GM06990 (cell line): ENCODE measurements at places on chromosomes 5 and 9.

DNA sequence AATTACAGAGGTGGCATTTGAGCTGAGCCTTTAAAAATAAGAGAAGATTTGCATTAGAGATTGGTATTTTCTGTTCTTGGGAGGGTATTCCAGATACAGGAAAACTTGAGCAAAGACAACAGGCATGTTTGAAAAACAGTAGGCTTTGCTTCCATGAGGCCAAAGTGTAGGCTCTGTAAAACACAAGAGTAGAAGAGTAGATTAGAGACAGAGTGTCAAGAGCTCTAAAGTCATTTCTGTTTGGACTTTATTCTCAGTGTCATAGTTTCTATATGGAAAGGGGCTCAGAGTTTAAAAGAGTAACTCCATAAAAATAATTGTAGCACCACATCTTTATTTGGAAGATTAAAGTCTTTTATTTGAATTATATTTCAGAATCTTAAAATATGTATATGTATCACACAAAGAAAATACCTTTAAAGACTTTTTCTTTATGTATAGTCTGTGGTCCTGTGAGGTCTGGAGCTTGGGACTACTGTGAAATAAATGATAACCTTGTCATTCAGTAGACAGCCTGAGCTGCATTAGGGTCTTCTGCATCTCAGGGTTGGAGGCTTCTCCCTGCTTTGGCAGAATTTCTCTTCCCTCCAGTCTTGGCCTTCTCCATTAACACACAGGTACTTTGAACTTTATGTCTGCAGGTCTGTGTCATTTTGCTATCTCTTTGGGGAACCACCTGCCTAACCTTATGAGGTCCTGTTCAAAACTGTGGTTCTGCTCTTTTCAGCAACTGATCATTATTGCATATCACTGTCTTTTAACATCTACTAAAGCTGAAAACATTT, 73.6 kb downstream of the ZSWIM6 start:
- DNase-seq: no peak

GRCh38 chr9:115192835-115193525, 75.0 kb upstream of the TNC start:
- no peak for DNase-seq

GRCh38 chr5:38979535-38979934, 94.7 kb downstream of the RICTOR start:
- no peak for DNase-seq

- DNase-seq: no peak
Measured at GRCh38 chr5:51395666-51396356, 12.6 kb downstream of the ISL1 start.

- DNase-seq: no peak
Measured at GRCh38 chr5:181205761-181206649, 1.0 kb upstream of the TRIM7 start.

DNA sequence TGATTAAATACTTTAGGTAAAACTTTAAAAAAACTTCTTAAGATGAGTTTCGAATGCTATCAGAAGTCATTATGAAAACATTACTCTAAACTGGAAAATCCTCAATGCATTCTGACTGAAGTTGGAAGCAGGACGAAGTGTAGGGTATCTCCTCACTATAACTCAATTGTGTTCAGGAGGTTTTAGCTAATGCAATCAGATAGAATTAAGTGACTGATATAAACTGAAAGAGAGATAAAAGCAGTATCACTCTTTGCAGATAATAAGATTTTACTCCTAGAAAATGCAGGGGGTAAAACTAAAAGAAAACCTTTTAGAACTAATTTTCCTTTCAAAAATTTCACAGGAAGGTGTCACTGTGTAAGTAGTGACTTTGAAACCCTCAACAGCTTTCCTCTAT, 22.1 kb downstream of the TAS2R1 start:
- no peak for DNase-seq

GRCh38 chr5:100788417-100788816, 114.7 kb downstream of the ST8SIA4 start:
- no peak for DNase-seq

DNA sequence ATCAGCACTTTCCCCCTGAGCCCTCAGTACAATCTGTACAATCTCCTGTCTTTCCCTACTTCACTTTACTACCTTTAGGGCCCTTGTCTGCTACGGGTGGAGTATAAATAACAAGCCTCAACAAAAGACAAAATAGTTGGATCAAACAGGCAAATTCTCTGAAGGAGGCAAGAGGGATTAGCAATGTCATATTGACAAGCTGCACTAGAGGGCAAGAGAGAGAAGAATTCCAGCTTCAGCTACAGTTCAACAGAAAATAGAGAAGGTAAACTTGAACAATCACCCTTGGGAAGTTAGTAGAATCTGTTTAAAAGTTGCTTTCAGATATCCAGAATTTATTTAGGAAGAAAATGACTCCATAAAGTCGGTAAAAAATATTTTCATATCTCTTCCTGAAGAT, 68.4 kb upstream of the IZUMO3 start:
- no peak for DNase-seq

DNA sequence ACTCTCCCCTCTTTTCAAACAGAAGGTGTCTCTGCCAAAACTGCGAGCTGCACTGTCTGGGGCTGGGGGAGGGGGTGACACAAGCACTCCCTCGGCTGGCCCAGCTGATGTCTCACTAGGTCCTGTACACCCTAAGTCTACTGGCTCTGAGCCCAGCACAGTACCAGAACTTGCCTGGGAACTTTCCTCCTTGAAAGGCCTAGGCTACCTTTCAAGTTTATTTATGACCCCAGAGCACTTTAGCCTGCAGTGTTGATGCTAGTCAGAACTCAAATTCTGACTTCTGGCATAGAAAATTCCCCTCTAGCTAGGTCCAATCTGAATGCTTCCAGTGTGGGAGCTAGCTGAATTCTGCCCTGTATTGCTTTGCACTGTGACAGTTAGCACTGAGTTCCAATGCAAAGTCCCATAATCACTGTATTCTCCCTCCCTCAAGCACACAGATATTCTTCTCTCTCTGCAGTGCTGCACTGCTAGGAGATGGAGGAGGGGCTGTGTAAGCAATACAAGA, 10.5 kb downstream of the LURAP1L start:
- no peak for DNase-seq

- no peak for DNase-seq
Measured at GRCh38 chr9:34001298-34001697, 47.4 kb downstream of the UBAP2 start.

DNA sequence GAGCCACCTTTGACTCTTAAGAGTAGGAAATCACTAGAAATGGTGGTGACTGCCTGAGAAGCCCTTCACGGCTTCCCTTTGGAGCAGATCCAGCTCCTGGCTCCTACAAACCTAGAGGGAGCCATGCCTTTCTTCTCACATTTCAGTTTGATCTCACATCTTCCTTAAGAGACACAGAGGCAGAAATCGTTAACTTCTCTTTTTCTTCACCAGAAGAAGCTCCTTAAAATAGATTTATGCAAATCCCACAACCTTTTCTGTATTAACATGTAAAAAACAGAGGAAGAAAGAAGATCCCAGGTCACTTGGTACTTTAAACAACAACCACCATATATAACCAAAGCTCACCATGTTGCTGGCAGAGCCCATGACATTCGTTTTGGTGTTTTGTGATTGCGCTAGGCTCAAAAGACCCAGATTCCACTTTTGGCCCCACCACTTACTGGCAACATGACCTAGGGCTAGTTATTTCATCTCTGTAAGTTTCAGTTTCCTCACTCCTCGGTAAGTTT, 29.6 kb downstream of the PAX5 start:
- DNase-seq: peak; percentile 62

DNA sequence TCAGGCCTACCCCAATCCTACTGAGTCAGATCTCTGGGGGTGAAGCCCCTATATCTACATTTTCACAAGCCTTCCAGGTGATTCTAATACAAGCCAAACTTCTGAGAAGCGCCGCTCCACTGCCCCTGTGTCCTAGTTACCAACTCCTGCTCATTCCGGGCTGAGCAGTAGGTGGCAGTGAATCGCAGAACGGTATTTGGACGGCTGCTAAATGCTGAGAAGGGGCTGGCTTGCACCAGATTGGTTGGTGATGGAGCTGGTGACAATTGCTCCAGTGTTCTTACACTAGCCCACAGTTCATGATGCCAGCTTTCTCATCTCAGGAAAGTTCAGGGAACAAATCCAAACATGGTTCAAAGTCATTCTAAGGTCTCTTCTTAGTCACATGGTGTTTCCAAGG, 31.1 kb upstream of the FGF1 start:
- no peak for DNase-seq

GRCh38 chr9:96555567-96556386, 63.9 kb downstream of the CDC14B start:
- no peak for DNase-seq
